ENCODE measurements at places on chromosomes 2 and 18.

GRCh38 chr2:144358979-144359541 lies 160.9 kb downstream of the ZEB2 start:
- peak; percentile 77 for DNase-seq

GRCh38 chr18:45730832-45731575 lies 7.0 kb downstream of the SLC14A1 start:
- DNase-seq, result no peak

GRCh38 chr18:62498616-62499262 lies 24.1 kb upstream of the ZCCHC2 start:
- DNase-seq, result no peak

GRCh38 chr2:241854342-241855244 lies 4.1 kb downstream of the PDCD1 start:
- no peak for DNase-seq

DNA sequence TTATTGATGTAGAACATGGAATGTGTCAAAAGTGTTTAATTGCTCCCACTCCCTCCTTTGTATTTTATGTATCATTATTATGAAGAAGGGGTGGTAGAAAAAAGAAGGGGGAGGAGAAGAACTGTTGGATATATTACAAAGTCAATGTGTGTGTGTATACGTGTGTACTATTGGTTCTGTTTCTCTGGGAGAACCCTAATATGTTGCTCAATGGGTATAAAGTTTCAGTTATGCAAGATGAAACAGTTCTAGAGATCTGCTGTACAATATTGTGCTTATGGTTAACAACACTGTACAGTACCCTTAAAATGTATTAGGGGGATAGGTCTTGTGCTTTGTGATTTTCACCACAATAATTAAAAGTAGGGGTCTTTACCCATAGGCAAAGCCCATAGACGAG lies 58.1 kb upstream of the ZC3H15 start:
- DNase-seq, result no peak

GRCh38 chr2:74233648-74234047 lies 35.2 kb downstream of the MTHFD2 start:
- no peak for DNase-seq

GRCh38 chr2:3986063-3986462 lies 282.7 kb downstream of the DCDC2C start:
- no peak for DNase-seq

- no peak for DNase-seq
Measured at GRCh38 chr18:8373486-8373885, 235.8 kb upstream of the RAB12 start.

DNA sequence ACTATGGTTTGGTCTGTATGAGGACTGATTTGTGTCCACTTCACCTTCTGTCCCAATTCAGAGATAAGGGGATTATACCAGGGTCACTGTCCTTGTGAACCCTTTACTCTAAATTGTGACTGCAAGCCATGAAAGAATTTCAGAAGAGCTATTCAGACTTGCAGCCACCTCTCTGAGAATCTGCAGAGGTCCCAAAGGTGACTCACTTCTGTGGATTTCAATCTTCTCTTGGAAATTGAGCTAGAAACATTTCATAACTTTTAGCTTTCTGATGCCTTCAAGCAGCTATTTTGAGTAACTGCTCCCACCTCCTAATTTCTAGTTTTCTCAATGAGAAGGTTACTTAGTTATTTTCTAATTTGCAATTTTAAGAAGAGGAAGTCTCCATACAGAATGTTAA lies 1242.4 kb upstream of the ACVR2A start:
- DNase-seq, result no peak

GRCh38 chr2:194004590-194005206 lies 1652.3 kb upstream of the SLC39A10 start:
- DNase-seq, result no peak

- no peak for DNase-seq
Measured at GRCh38 chr2:153227981-153228380, 250.6 kb downstream of the RPRM start.

DNA sequence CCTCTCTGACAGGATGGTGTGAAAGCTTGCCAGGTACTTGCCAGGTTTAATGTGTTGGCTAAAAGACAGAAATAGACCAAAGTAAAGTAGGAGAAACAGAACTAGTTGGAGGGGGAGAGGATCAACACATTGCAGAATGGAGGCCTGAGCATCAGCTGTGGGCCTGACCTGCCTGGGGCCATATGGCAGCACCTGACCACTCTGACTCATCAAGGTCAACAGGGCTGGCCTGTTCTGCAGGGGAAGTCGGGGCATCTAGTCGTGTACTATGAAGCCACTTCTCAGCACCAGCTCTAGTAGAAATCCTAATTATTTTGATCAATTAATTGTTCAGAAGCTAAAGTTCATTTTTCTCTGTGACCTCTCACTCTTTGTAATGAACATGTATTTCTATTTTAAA lies 35.8 kb upstream of the NOSTRIN start:
- DNase-seq, result no peak

DNA sequence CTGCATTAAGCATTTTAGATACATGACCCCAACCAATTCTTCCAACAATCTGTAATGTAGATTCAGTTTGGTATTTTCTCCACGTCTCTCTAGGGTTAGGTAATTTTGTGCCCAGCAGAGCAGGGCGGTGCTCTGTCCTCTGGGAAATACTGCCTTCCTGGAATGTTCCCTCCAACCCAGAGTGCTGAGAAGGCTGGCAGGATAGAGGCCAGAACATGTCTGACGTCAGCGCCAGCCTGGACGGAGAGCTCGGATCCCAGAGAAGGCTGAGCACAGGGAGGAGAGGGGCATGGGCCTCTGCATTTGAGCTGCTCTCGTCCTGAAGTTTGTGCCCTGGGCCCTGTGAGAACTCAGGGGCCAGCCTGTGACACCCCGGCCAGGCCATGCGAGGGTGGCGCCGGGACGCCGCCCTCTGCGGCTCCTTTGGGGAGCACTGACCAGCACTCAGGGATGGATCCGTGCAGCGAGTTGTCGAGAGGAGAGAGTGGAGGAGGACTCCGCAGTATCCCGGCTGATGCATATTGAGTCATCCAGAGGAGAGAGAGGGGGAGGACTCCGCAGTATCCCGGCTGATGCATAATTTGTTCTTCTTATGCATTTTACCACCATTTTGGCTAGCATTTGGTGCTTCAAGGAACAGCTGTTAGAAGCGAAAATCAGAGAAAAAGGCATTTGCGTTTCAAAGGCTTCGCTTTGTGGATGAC lies 80.0 kb upstream of the PXDN start:
- DNase-seq, result no peak

DNA sequence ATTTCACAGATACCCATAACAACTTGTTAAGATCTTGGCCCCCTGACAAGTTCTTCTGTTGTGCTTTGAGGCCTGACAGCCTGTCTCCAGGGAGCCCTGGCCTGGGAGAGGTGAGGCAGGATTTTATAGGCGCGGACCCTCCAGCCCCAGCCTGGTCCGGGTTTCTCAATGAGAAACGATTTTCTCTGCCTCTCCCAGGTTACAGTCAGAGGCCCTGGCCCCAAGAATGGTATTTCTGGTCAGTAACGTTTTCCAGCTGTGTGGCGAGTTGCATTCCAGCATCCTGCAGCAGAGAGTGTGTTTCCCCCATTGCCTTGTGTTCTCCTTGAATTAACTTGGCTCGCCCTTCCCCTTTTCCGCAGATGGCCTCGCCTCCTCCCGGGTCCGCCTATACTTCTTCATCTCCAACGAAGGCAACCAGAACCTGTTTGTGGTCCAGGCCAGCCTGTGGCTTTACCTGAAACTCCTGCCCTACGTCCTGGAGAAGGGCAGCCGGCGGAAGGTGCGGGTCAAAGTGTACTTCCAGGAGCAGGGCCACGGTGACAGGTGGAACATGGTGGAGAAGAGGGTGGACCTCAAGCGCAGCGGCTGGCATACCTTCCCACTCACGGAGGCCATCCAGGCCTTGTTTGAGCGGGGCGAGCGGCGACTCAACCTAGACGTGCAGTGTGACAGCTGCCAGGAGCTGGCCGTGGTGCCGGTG lies 3.0 kb downstream of the INHBB start:
- DNase-seq, result no peak

- no peak for DNase-seq
Measured at GRCh38 chr18:40292985-40293710, 1661.9 kb upstream of the PIK3C3 start.

GRCh38 chr18:79634593-79635426 lies 44.8 kb upstream of the CTDP1 start:
- no peak for DNase-seq

- peak; percentile 82 for DNase-seq
Measured at GRCh38 chr2:63124218-63124617, 73.6 kb downstream of the OTX1 start.

- DNase-seq, result no peak
Measured at GRCh38 chr2:240946046-240946445, 39.9 kb downstream of the CROCC2 start.

DNA sequence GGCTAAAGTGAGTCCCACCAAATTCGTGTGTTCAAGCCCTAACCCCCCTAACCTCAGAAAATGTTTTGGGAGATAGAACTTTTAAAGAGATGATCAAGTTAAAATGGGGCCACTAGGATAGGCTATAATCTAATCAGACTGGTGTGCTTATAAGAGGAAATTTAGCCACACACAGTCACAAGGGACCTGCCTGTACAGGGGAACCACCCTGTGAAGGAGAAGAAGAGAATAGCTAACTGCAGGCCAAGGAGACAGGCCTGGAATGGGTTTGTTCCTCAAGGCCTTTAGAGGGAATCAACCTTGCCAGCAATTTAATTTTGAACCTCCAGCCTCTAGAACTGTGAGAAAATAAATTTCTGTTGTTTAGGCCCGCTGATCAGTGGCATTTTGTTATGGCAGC lies 36.0 kb upstream of the TANK start:
- peak; percentile 55 for DNase-seq

GRCh38 chr2:182628916-182629315 lies 87.1 kb upstream of the DNAJC10 start:
- no peak for DNase-seq

DNA sequence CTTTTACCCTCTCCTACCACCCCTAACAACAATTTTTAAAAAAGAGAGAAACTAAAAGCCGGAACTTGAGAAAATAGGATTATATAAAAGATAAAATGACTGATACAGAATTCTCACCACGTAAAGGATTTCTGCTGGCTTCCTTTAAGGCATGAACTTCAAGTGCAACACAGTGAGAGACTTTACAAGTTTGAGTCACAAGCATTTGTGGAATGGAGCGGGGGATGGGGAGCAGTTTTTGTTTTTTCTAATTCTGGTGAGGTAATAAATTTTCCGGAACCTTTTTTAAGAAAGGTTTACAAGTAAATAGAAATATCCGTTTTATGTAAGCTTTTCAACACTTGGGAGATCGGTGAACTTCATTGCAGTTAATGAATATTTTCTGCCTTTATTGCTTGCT lies 1.8 kb upstream of the CDH2 start:
- DNase-seq, result no peak

GRCh38 chr2:23411752-23412431 lies 26.9 kb downstream of the KLHL29 start:
- DNase-seq, result no peak

GRCh38 chr2:12074126-12074844 lies 327.9 kb downstream of the LPIN1 start:
- no peak for DNase-seq

DNA sequence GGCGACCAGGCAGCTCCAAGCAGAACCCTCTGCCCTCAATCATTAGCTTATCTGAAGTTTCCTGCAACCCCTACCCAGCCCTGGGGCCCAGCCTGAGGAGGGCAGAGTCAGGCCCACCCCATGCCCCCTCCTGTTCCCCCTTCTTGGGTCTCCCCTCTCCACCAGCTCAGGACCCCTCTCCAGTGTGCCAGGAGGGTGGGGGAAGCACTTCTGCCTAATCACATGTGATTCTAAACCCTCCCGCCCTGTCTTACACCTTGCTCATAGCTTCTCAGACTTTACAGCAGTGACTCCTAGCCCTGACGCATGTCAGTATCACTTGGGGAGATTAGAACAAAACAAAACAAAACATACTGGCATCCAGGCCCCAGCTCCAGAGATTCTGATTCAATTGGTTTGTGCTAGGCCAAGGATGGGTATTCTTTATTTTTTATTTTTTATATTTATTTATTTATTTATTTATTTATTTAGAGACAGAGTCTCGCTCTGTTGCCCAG lies 42.5 kb upstream of the ASAP2 start:
- DNase-seq, result no peak

DNA sequence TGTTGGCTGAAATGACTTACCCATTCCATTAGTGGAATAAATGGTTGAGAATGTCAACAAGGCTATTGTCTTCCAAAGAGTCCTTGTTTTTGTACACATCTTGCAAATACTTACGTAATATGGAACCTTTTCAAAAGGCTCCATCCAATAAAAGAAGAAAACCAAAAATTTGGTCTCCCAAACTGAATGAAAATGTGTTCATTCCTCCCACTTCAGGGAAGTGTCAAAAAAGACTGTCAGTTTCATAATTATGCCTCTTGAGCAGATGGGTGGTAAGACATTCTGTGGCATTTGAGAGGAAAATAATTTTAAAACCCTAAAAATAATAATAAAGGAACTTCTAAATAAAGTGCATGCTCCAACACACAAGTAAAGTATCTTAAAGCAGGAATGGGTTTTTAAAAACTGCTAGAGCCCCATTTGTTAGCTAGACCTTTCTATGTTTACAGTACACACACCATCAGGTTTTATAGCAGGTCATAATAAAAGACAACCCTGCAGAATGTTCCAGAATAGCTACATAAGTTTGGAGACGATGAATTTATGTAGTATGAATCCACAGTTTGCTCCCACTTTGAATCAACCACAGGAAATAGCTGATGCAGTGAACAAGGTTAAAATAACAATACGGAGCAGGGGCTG lies 843.7 kb downstream of the LRRTM4 start:
- DNase-seq, result no peak

GRCh38 chr2:40102447-40102846 lies 323.4 kb upstream of the THUMPD2 start:
- DNase-seq, result no peak

GRCh38 chr2:207510148-207510547 lies 19.6 kb upstream of the CREB1 start:
- no peak for DNase-seq

DNA sequence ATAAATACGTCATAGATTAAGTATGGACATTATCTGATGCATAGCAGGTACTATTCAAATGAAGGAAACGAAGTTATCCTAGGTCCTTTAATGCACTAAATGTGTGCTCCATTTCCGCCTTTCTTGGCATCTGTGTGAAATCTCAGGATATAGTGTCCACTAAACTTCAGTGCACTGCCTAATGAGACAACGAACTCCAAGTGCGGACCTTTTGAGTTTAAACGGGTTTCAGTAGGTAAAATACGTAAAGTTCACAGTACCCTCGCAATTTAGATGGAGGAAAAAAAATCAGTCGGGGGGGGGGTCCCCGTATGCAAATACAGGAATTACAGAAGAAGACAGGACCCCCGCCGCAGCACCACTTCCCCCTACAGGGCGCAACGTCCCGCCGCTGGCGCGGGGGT lies 729 bp upstream of the REL start:
- no peak for DNase-seq

- peak; percentile 20 for DNase-seq
Measured at GRCh38 chr2:181656450-181657291, at the start of gene CERKL. Gene CERKL, minus strand, starts transcription at chr2:181657105. Its CDS starts 99 bp downstream, at chr2:181657006.

- no peak for DNase-seq
Measured at GRCh38 chr18:58095655-58096054, 51.6 kb downstream of the NEDD4L start.

GRCh38 chr2:30436859-30437435 lies 10.1 kb upstream of the LCLAT1 start:
- peak; percentile 28 for DNase-seq

- no peak for DNase-seq
Measured at GRCh38 chr18:79322441-79322840, 73.3 kb upstream of the NFATC1 start.
